ENCODE measurements at places on chromosomes 7 and 10.

GRCh38 chr10:93827056-93827804 lies 66.5 kb upstream of the SLC35G1 start:
- no peak for DNase-seq

- peak; percentile 63 for DNase-seq
These were observed 155.6 kb upstream of the GHITM start for GRCh38 chr10:83983578-83984255.

- no peak for DNase-seq
These were observed 2.1 kb downstream of the ADD3 start for GRCh38 chr10:110009736-110010475.

DNA sequence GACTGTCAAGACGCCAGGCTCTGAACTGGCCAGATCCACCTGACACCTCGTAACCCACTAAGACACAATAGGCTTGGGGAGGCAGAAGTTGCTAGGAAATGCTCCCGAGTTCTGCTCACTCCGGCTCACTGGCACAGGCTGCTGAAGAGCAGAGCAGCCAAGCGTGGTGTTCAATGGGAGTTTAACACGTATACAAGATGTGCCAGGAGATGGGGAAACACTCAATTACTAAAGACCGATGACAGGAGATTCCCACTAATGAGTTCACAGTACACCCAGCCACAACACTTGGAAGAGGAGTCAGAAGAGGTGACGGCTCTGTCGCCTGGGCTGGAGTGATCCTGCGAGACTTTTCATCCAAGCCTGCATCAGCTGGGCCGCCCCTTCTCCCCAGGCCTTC lies 303.4 kb downstream of the GFRA1 start:
- DNase-seq, result no peak

GRCh38 chr10:100790761-100791208 lies 45.4 kb downstream of the PAX2 start:
- no peak for DNase-seq

GRCh38 chr10:52343439-52343838 lies 29.4 kb downstream of the DKK1 start:
- no peak for DNase-seq

GRCh38 chr10:97596101-97597082 lies 6.9 kb downstream of the C10orf62 start:
- DNase-seq, result peak; percentile 45

DNA sequence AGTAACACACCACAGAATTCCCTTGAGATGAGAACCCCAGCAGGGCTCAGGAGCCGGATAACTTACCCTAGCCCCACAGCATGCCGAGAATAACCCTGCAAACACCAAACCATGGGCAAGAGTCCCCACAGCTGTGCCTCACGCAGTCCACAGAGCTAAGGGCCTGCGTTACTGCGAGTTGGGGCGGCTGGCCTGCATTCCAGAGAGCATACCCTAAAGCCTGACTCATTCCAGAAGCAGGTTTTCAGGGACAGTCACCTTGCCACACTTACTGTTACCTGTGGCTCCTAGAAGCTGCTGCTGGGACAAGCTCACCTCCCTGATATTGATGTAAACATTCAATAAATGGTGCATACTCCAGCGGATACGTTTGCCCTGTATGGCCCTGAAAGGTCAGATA lies 18.6 kb downstream of the FGFR2 start:
- no peak for DNase-seq

GRCh38 chr10:126208726-126209302 lies 179.5 kb downstream of the ADAM12 start:
- DNase-seq, result no peak

- DNase-seq, result no peak
These were observed 203.2 kb upstream of the PHYHIPL start for GRCh38 chr10:58973235-58973595.

DNA sequence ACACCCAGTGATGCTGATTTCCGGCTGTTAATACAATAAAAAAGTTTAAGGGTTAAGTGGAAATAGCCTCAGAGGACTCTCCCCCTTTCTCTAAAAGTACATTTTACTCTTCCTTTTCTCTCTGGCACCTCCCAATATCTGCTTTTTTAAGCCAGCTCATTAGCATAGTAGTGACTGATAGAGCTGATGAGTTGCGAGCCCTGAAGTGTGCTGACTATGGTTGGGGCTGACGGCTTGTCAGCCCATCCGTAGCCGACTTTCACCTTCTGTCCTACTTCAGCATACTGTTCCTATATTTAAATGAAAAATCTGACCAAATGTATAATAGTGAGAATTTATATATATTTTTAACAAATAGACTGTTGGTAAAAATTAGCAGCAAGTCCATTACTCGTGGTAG lies 80.0 kb downstream of the SHH start:
- DNase-seq, result no peak

DNA sequence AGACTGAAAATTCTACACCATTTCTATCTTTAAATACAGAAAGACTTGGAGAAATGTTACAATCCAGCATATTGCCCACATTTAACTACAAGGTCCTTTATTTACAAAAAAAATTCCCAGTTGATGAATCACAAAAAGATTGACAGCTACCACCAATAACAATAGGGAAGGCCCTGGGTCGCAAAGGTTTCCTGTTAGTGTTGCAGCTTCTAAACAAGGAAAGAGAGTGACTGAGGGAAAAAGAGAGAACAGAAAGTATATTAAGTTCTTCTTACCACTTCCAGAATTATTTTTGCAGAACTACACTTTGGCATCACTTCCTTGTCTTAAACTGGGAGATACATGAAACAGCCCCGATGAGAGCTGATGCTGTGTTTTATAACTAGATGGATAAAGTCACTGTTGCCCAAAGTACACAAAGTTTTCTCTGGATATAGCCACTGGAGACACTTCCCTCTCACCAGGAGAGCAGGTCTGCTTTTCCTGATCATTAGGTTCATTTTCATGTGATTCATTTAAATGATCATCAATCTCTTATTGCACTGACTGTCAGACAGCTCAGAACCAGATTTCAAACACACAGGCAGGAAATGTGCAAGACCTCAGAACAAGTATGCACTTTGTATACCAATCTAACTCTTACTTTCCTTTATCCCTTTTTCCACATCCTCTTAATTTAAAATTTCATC lies 57.0 kb downstream of the SHTN1 start:
- no peak for DNase-seq

GRCh38 chr7:113892818-113893217 lies 26.0 kb downstream of the PPP1R3A start:
- no peak for DNase-seq

- no peak for DNase-seq
These were observed 35.5 kb downstream of the FKBP6 start for GRCh38 chr7:73363225-73364005.

DNA sequence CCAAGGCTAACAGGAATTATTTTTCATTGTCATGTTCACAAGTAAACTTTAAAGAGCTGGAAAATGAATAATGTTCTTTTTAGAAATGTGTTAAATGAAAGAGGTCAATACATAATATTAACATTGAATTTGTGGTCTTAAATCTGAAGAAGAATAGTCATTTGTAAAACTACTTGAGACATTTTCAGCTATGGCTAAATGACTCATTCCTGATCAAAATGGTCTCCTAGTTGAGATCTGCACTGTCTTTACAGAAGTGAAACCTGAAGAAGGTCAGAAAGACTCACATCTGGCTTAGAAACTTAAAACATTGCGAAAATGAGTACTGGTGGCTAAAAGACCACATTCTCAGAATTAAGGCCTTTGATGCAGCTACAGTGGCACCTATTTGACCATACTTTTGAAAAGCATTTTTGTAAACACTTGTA lies 5.9 kb downstream of the PIK3CG start:
- DNase-seq, result no peak

GRCh38 chr7:149529136-149529718 lies 31.6 kb upstream of the ZNF746 start:
- DNase-seq, result no peak

- DNase-seq, result no peak
These were observed 274.3 kb downstream of the ZMYND11 start for GRCh38 chr10:409408-410040.

DNA sequence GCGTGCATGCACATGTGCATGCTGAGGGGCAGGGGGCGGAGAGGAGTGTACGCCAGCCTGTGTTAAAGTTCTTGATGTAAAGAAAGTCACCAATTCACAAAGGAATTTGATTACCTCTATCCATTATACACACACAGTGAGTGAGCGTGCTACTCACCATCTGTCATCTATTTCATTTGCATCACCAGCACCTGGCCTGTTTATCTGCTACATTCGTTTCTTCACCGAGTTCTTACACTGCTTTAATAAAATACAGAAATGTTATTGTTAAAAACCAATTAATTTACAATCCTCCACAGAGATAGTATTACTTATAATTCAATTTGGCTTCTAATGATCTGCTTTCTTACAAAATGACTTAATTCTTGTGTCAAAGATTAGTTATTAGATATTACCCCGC lies 32.6 kb downstream of the NEUROD6 start:
- DNase-seq, result no peak

GRCh38 chr7:444606-445005 lies 75.0 kb downstream of the PDGFA start:
- no peak for DNase-seq

- peak; percentile 60 for DNase-seq
These were observed 1.4 kb downstream of the CAV1 start for GRCh38 chr7:116525913-116526861.

- no peak for DNase-seq
These were observed 200.1 kb downstream of the SKAP2 start for GRCh38 chr7:26664274-26664673.

DNA sequence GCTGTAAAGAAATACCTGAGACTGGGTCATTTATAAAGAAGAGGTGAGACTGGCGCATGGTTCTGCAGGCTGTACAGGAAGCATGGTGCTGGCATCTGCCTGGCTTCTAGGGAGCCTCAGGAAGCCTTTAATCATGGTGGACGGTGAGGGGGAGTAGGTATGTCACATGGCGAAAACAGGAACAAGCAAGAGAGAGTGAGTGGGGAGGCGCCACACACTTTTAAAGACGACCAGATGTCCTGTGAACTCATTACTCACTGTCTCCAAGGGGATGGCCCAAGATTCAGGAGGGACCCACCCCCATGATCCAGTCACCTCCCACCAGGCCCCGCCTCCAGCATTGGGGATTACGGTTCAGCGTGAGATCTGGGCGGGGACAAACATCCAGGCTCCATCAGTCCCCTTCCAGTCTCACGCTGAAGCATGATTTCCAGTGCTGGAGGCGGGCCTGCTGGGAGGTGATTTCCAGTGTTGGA lies 3.2 kb downstream of the ZNF316 start:
- DNase-seq, result no peak

GRCh38 chr10:132471125-132471451 lies 66.5 kb upstream of the INPP5A start:
- no peak for DNase-seq

Measured in T1000 (cell line).